ENCODE measurements at places on chromosomes 4 and X. TPM values are rescaled to one million over a fixed set of nuclear protein-coding genes. Genes with fewer than 3 reads are reported as not detected.

DNA sequence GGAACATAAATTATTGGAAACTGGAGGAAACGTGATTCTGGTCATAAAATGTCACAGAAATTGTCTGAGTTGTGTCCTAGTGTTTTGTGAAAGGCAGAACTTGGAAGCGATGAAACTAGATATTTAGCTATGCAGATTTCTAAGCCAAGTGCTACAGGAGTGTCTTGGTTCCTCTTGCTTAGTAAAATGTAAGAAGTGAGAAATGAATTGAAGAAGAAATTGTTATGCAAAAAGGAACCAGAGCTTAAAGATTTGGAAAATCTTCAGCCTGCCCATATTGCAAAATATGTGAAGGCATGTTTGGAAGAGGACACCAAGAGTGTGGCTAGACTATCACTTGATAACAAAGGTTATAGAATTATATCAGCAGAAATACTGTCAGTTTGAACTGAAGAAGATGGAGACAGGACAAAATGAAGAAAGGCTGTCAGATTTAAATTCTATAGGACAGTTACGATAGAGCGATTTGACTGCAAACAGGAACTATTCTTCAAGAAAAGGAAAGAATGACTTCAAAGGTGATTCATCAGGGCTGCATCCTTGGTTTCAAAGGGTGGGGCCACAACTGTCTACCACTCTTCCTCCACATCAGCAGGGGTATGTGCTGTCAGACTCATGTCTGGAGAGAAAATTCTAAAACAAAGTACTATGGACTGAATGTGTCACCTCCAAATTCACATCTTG is 9.4 kb upstream of the CDS1 start:
- DNase-seq = no peak

- no peak for DNase-seq
Observed at GRCh38 chrX:84153538-84153937, 34.5 kb downstream of the RPS6KA6 start.

Gene SLC2A9
- polyA plus RNA-seq = 28.7 TPM

Gene FAM53A
- 0.84 TPM for polyA plus RNA-seq

DNA sequence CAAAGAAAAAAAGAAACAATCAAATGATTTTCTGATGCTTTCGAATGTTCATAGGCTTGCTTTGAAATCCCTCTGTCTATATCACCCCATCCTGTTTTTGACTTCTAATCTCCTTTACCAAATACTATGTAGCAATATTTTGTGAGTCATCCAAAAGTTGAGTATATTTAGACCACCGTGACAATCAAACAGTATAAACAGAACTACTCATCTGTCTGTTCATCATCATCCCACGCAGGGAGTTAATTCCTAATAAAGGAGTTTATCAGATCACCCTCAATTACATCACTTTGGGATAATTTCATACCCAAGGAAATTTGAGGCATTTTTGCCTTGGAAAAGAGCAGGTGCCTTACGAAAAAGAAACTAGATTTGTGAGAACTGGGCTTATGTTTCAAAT is 212.9 kb downstream of the CBR4 start:
- no peak for DNase-seq

Gene MAPK10
- 18.9 TPM for polyA plus RNA-seq

Gene PNMA6F
- 0.01 TPM for polyA plus RNA-seq

DNA sequence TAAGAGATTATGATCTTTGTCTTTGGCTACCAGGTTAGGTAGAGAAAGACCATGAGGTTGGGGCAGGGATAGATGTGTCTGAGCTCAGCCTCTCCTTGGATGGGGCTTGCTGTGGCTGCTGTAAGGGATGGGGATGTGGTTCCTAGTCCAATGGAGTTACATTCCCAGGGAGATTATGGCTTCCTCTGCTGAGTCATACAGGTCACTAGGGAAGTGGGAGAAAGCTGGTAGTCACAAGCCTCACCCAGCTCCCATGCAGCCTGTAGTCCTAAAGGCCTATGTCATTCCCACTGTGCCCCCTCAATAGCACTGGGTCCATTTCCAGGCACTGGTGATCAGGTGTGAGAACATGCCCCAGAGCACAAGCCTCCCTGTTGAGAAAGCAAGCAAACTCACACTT is 70.6 kb upstream of the CENPE start:
- DNase-seq = no peak

- no peak for DNase-seq
Observed at GRCh38 chr4:184392748-184393559, 81.4 kb downstream of the IRF2 start.

DNA sequence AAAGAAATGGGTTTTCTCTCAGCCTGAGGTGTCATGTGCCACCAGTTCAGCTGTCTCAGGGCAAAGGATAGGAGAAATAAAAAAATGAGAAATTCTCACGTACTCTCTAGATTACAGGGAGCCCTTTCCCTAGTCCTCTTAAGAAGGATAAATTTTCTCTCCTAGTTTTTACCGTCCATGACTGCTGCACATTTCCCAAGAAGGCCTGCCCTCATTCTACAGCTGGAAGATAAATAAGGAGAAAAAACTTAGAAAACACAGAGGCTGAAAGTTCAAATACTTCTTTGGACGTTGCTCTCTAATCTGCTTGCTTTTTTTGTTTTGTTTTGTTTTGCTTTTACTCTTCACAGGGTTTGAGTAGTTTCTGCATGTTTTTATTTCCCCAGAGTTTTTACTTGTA is 211.9 kb downstream of the DCAF12L2 start:
- no peak for DNase-seq

GRCh38 chr4:48017108-48017571 is 568 bp downstream of the NIPAL1 start:
- DNase-seq = peak; percentile 85

Gene RTL5
- polyA plus RNA-seq = 6.9 TPM

Gene NAAA
- 59.7 TPM for polyA plus RNA-seq

Gene ANOS1
- polyA plus RNA-seq = 5.9 TPM

- no peak for DNase-seq
Observed at GRCh38 chrX:130994671-130995070, 63.5 kb upstream of the ARHGAP36 start.

Gene IBSP
- 0.03 TPM for polyA plus RNA-seq

- DNase-seq = peak; percentile 3
Observed at GRCh38 chrX:110795645-110796406, at the start of gene CHRDL1. Gene CHRDL1, minus strand, starts transcription at chrX:110795817. Its CDS starts 3,636 bp downstream, at chrX:110792181.

DNA sequence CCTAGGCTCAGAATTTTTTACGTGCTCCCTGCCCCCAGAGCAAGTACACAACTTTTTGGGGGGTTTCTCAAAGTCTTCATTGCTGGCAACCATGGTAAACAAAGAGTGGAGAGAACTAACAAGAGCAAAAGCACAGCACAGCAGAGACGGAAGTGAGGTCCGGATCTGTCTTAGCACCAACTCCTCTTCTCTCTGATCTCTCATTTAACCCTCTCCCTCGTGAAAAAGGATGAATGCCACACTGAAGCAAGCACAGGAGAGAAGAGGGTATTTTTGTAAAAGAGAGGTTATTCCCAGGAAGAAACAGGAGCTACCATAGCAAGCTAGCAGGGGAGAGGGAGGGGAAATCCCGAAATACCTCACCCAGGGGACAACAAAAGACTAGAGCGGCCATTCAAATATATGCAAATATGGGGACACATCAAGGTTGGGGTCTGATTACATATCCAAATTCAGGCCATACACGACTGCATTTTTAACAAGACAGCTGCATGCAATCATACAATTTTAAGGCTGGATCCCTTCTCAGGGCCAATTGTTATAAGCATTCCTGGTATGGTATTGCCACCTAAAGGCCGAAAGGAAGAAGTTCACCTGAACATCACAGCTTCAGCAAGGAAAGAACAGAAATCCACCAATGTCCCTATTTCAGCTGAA is 46.6 kb downstream of the CD40LG start:
- peak; percentile 12 for DNase-seq

DNA sequence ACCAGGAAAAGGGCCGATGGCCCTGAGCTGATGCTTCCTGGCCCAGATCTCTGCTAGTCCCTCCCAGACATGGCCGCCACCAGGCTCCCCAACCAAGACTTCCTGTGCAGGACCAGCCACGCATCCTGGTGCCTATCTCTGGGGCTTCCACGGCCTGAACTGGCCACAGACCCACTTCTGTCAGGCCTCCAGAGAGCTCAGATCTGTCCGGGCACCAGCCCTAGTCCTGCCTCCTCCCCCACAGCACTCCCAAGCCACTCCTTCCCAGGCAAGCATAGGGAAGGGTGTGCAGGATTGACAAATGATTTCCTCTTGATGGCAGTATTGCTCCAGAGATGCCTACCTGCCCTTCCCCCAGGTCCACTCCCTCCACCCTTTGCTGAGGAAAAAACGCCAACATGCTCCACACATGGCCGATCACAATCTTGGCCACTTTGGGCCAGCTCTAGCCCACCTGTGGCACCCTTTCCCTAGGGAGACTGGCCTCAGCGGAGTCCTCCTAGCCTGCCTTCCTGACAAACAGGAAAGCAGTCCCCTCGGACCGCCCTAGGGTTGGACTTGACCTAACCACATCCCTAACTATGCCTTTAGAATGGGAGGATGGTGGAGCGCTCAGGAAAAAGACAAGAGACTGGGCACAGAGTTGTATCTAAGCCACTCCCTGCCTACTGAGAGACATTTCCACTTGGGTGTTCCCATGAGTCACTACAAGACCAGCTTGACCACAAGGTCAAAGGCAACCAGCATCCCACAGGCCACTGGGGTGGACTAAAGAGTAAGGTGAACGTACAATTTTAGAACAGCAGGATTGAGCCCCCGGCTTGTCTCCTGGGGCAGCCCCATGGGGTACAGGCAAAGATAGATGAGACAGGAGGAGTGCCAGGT is 277.5 kb upstream of the AGTR2 start:
- DNase-seq = no peak

Gene MAGEA11
- not detected for polyA plus RNA-seq

- no peak for DNase-seq
Observed at GRCh38 chr4:53654300-53654758, 63.0 kb upstream of the LNX1 start.

GRCh38 chrX:129726307-129727111 is 12.3 kb upstream of the XPNPEP2 start:
- no peak for DNase-seq

Gene NKX3-2
- polyA plus RNA-seq = 1.7 TPM

Gene ARHGAP36
- polyA plus RNA-seq = 0.70 TPM
